GM23338 (cell line): ENCODE measurements at places on chromosomes 3 and 15. TPM values are rescaled to one million over a fixed set of nuclear protein-coding genes. Genes with fewer than 3 reads are reported as not detected.

RETNLB gene
- not detected in 2 replicates for total RNA-seq

GPR176 gene
- 226 and 248 TPM in 2 replicates for total RNA-seq

TAMM41 gene
- total RNA-seq, result 8.9 and 12.9 TPM in 2 replicates

PP2D1 gene
- not detected in 2 replicates for total RNA-seq

GOLGA8J gene
- not detected in 2 replicates for total RNA-seq

CSPG4 gene
- total RNA-seq, result 3.6 and 4.0 TPM in 2 replicates

C3orf85 gene
- not detected in 2 replicates for total RNA-seq

CX3CR1 gene
- 0.24 TPM in 1 of 2 replicates, not detected in the other for total RNA-seq

MYLK gene
- 16.2 and 17.9 TPM in 2 replicates for total RNA-seq

KLHL6 gene
- 0.12 TPM in 1 of 2 replicates, not detected in the other for total RNA-seq

SNTN gene
- total RNA-seq, result not detected in 2 replicates

RLBP1 gene
- total RNA-seq, result not detected in 2 replicates

SLC12A8 gene
- total RNA-seq, result 10.1 and 15.9 TPM in 2 replicates

PLA2G4D gene
- total RNA-seq, result 0.07 TPM in 1 of 2 replicates, not detected in the other

QARS1 gene
- 301 and 373 TPM in 2 replicates for total RNA-seq

ACKR4 gene
- total RNA-seq, result not detected in 2 replicates

CAPN3 gene
- total RNA-seq, result 1.1 and 2.1 TPM in 2 replicates

ITGB5 gene
- total RNA-seq, result 242 and 269 TPM in 2 replicates

KCNMB3 gene
- total RNA-seq, result 0.58 and 1.3 TPM in 2 replicates

KLHL40 gene
- total RNA-seq, result not detected in 2 replicates

CBLB gene
- total RNA-seq, result 41.9 and 47.7 TPM in 2 replicates

PLA1A gene
- not detected in 2 replicates for total RNA-seq

CPEB1 gene
- total RNA-seq, result 7.0 and 9.4 TPM in 2 replicates

ZBTB20 gene
- total RNA-seq, result 2.6 and 3.3 TPM in 2 replicates

HCN4 gene
- 10.1 and 10.6 TPM in 2 replicates for total RNA-seq

SLC30A4 gene
- 0.04 TPM in 1 of 2 replicates, not detected in the other for total RNA-seq

PFN2 gene
- total RNA-seq, result 200 and 212 TPM in 2 replicates

CHRM5 gene
- total RNA-seq, result not detected in 2 replicates

VPS39 gene
- total RNA-seq, result 45.1 and 46.1 TPM in 2 replicates

AMT gene
- 32.8 and 39.9 TPM in 2 replicates for total RNA-seq

PAQR9 gene
- 2.0 and 2.3 TPM in 2 replicates for total RNA-seq

MCF2L2 gene
- total RNA-seq, result 9.0 and 14.6 TPM in 2 replicates

NECTIN3 gene
- total RNA-seq, result 48.2 TPM in 2 replicates

DUOX2 gene
- total RNA-seq, result not detected in 2 replicates

MANF gene
- total RNA-seq, result 70.4 and 92.7 TPM in 2 replicates

JAGN1 gene
- 22.5 and 23.7 TPM in 2 replicates for total RNA-seq

SLC27A2 gene
- 7.5 and 9.4 TPM in 2 replicates for total RNA-seq

SLCO2A1 gene
- 0.31 and 1.6 TPM in 2 replicates for total RNA-seq

SNRPN gene
- total RNA-seq, result 966 TPM in 2 replicates

C2CD4A gene
- total RNA-seq, result 0.07 and 0.19 TPM in 2 replicates

PLA2G4E gene
- not detected in 2 replicates for total RNA-seq

PCSK6 gene
- 6.7 and 7.8 TPM in 2 replicates for total RNA-seq

TLNRD1 gene
- 20.6 and 27.3 TPM in 2 replicates for total RNA-seq

LRRC15 gene
- 0.14 TPM in 1 of 2 replicates, not detected in the other for total RNA-seq

SCN11A gene
- total RNA-seq, result 0.08 and 0.14 TPM in 2 replicates

TMEM212 gene
- total RNA-seq, result not detected in 2 replicates

UNC45A gene
- 86.8 and 87.5 TPM in 2 replicates for total RNA-seq

GPR149 gene
- total RNA-seq, result 0.21 TPM in 1 of 2 replicates, not detected in the other

MESP1 gene
- total RNA-seq, result 0.21 TPM in 1 of 2 replicates, not detected in the other

NOX5 gene
- 0.03 TPM in 1 of 2 replicates, not detected in the other for total RNA-seq

UTS2B gene
- total RNA-seq, result not detected in 2 replicates

FOXL2 gene
- total RNA-seq, result 2.3 and 3.5 TPM in 2 replicates

SLC12A1 gene
- 0.19 and 0.59 TPM in 2 replicates for total RNA-seq

IGF2BP2 gene
- total RNA-seq, result 84.5 and 87.4 TPM in 2 replicates

DGKG gene
- 0.14 TPM in 1 of 2 replicates, not detected in the other for total RNA-seq

TXNRD3 gene
- total RNA-seq, result 4.0 and 4.1 TPM in 2 replicates

ITIH1 gene
- total RNA-seq, result not detected in 2 replicates
